SJCRH30 (cell line): ENCODE measurements at places on chromosomes 4 and X. TPM values are rescaled to one million over a fixed set of nuclear protein-coding genes. Genes with fewer than 3 reads are reported as not detected.

Gene TMEM128
- 25.0 and 25.5 TPM in 2 replicates for total RNA-seq

Gene RBM46
- not detected in 2 replicates for total RNA-seq

DNA sequence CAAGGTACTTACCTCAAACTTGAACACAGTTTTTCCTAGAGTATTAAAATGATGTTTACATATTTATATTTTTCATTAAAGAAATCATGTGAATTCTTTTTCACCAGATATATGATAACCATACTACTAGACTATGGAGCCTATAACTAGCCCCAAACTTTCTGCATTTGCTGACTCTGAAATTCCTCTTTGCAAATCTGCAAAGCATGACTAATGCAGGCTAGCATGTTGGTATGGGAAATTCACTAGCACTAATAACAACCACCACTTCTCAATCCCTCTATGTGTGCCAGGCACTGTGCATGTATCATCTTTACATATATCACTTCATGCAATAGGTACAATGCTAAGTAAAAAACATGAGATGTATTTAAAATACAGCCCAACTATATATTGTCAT lies 51.1 kb downstream of the SLC10A7 start:
- H3K27me3 ChIP-seq: no peaks in the 10 kb centered on the region
- DNase-seq: no peak
- H3K4me3 ChIP-seq: no peak overlapping the region
- peaks cover 6% of the 10 kb centered on the region for H3K4me1 ChIP-seq
- no peaks in the 10 kb centered on the region for H3K36me3 ChIP-seq
- H3K27ac ChIP-seq: no peak overlapping the region

GRCh38 chrX:78024349-78025059 lies 55.1 kb upstream of the PGAM4 start:
- H3K36me3 ChIP-seq: no peaks in the 10 kb centered on the region
- no peak overlapping the region for H3K27ac ChIP-seq
- H3K4me1 ChIP-seq: no peaks in the 10 kb centered on the region
- no peak overlapping the region for H3K4me3 ChIP-seq
- DNase-seq: no peak
- H3K27me3 ChIP-seq: no peaks in the 10 kb centered on the region
